H54 (cell line): ENCODE measurements at places on chromosomes 12 and 14.

GRCh38 chr14:72565149-72565559 lies 328.7 kb downstream of the DPF3 start:
- DNase-seq: no peak

DNA sequence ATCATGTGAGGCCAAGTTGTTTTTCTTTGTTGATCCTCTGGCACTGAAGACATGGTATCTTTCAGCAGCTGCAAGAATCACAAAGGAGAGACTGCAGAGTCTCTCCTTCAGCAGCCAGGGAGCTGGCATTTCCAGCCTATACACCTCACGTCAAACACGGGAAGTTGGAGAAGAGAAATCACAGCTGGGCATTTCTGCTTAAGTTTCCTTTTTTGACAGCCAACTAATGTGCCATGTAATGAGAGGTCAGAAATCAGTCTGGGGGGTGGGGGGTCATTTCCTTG lies 28.3 kb downstream of the PHLDA1 start:
- DNase-seq: no peak

- peak; percentile 1 for DNase-seq
Measured at GRCh38 chr12:78864870-78865463, 393 bp downstream of the SYT1 start.

GRCh38 chr12:131266591-131267467 lies 313.1 kb downstream of the ADGRD1 start:
- DNase-seq: no peak

GRCh38 chr14:86404425-86404824 lies 874.5 kb downstream of the FLRT2 start:
- DNase-seq: no peak

DNA sequence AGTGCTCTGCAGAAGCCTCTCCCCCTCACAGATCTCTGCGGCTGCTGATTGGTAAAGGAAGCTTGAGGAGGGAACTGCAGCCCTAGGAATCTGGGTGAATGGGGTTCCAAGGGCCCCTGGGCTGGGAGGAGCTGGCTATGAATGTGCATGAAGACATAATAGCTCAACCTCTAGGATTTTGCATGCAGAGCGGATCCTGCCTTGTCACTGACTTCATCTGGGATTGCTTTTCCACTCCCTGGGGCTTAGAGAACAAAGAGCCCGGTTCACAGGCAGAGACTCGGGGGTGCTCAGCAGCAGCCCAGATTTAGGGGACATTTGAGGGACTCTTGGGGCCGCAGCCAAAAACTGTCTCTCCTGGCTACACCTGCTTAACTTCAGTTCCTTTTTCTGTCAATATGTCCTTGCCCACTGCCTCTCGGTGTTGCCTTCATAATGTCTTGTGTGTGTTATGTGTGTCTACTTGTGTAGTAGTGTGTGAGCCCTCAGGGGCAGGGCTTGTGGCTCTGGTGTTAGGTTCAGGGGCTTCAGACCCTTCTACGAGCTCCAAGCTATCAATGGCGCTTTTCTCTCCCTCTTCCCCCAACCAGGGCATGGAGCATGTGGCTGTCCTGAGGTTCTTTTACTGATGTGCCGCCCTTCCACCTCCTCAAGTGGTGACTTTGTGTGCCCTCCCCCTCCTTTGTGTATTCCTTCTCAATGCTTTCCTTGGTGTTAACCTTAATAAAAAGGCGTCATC lies 1.9 kb downstream of the CCDC184 start:
- no peak for DNase-seq

- DNase-seq: no peak
Measured at GRCh38 chr12:124495194-124495983, 72.0 kb downstream of the NCOR2 start.
